ENCODE measurements at places on chromosomes 6 and 20.

GRCh38 chr6:56724455-56724854 lies 81.8 kb upstream of the DST start:
- DNase-seq: peak; percentile 68

- DNase-seq: no peak
Measured at GRCh38 chr6:1525364-1526038, 84.2 kb upstream of the FOXC1 start.

GRCh38 chr6:155351273-155352129 lies 37.2 kb upstream of the TFB1M start:
- DNase-seq: no peak

GRCh38 chr20:5513975-5514516 lies 197.3 kb upstream of the PROKR2 start:
- DNase-seq: peak; percentile 48

DNA sequence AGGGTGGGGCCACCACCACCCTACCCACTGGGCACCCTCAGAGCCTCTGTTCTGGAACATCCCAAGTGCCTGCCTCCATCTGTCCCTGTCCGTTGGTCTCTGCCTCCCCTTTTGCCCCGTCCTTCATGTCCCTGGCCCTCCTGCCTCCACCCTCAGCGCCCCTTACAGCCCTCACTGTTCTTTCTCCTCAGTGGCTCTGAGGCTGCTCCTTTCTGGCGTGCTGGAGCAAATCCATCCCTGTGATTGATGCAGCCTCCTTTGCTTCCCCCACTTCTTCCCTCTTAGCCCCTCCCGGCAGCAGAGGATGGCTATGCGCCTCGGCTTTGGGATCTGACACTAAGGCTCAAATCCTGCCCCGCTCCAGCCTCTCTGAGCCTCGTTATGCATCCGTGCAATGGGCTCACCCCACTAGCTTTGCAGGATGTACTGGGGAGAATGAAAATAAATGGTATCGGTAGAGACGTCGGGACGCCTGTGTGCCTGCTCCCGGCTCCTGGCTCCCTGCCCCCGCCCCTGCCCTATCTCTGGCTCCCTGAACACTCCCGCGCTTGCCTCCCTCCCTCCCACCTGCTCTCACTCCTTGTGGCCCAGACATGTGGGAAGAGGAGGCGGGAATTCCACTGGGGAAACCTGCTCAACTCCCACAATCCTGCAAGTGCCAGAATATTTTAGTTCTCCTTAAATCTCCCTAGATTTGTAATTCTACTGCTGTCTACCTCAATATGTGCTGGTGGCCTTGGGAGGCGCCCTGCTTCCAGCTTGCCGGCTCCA lies 13.1 kb downstream of the VSTM2L start:
- DNase-seq: no peak

DNA sequence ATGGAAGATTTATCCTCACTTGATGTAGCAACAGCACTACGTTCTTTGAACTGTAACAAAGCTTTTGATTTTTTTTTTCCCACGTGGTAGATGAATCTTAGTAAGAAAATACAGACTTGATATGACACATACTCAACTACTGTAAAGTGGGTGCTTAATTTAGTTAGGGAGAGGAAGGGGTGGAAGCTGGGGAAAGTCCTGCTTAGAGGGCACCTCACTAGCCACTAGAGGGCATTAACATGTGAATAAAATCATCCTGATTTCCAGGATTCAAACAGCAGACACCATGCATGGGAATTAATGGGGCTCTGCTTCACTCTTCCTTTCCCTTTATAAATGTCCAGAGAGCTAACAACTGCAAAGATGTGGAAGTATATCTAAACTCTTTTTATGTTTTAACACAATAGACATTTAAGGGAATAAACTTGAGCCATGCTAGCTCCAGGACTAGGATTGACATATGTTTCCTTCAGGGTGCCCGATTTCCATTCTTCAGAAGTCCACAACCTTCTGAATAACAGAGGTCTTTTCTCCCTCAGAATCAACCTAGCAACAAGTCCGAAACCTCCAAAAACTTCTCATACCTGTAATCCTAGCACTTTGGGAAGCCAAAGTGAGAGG lies 250.1 kb downstream of the ATXN1 start:
- DNase-seq: peak; percentile 68

GRCh38 chr20:53974785-53975555 lies 95.4 kb downstream of the BCAS1 start:
- DNase-seq: no peak

DNA sequence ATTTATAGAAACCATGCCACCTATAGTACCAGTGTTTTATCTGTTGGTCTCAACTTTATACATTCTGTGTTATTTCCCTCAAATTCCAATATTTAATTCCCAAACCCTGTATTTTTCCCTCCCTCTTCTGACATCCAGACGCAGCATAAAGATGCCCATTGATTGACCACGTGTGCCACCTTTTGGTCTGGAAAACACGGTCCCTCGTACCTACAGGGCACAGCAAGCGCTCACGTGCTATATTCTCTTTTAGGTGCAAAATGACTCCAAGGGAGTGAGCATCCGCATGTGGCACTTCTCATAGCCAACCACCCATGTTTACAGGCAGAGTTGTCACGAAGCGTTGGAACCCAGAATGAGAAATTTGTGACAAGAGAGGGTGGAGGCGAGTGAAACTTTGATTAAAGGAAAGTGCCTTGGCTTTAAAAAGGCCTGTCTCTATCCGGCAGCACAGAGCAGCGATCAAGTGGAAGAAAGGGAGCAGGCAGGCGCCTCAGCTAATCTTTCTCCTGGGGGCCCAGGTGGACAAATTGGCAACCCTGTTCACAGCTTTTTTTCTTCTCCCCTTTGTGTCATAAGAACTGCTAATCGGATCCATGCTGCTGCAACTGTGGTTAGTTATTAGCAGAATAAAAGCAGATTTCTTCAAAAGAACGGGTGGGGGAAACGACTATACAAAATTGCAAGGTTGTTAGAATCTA lies 225.9 kb downstream of the TMEM242 start:
- no peak for DNase-seq

DNA sequence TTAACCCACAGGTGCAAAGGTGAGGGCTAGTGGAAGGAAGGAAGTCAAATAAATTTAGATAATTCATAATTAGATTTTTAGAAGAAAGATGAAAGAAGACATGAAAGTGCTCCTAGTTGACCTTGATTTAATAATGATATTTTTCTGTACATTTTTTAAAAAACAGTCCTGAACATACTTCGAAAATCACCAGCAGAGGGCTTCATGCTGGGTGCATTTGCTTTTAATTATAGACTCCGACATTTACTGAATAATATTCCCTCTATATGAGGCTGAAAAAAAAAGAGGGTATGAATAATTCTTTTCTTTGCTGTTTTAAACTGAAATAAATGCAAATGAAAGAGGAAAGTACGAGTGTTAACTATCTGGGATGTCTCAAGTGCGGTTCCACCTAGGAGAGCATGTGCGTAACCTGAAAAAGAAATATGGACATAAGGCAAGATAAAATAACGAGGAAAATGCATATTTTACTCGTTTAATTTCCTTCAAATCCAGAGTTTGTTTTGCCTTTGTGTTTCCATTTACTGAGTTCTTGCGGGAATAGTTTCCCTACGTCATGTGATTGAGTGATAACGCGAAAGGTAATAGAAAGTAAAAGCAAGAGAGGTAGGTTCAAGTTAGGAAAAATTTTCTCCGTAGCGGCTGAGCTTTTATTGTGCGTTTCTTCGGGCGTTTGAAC lies 3.1 kb upstream of the TFAP2B start:
- peak; percentile 33 for DNase-seq

GRCh38 chr6:82611751-82612150 lies 248.1 kb downstream of the TPBG start:
- DNase-seq: no peak

- DNase-seq: no peak
Measured at GRCh38 chr20:62055106-62055861, 10.4 kb downstream of the TAF4 start.

- DNase-seq: no peak
Measured at GRCh38 chr6:140784573-140784972, 1348.2 kb upstream of the GJE1 start.

GRCh38 chr6:16199804-16200203 lies 38.6 kb upstream of the GMPR start:
- no peak for DNase-seq

- DNase-seq: peak; percentile 95
Measured at GRCh38 chr6:158849899-158850806, 31.0 kb upstream of the EZR start.

DNA sequence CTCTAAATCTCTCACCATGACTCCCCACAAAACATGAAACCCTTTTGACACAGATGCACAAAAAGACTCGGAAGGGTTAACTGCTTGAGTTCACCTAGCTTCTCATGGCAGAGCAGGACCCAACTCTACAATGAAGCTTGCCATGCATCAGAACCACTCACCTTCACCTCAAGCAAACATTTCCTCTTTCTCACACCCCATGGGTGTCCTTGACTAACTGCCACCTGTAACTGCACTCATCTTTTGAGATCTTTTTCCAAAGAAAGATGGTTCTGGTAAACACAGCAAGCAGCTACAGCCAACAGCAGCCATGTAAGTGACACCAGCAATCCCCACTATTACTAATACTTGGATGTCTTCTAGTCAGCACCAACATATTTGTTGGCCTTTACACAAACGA lies 76.5 kb downstream of the EFHC1 start:
- no peak for DNase-seq

GRCh38 chr20:4065391-4065844 lies 50.1 kb upstream of the RNF24 start:
- peak; percentile 85 for DNase-seq

DNA sequence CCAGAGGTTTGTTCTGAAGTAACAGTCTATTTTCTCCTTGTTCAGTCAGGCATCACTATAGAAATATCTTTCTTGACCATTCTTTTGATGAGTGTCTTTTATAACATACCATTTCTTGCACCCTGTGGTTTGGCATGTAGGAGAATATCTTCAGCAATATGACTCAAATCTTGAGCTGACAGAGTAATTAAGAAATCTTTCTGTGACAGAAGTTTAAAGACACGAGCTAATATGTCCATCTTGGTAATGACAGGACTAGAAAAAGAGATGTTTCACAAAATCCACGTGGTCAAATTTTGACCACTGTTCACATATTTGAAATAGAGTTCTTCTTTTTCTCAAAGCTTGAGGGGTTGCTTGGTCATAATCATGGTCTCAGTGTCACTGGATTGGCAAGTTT lies 149.9 kb downstream of the MYB start:
- DNase-seq: peak; percentile 31

DNA sequence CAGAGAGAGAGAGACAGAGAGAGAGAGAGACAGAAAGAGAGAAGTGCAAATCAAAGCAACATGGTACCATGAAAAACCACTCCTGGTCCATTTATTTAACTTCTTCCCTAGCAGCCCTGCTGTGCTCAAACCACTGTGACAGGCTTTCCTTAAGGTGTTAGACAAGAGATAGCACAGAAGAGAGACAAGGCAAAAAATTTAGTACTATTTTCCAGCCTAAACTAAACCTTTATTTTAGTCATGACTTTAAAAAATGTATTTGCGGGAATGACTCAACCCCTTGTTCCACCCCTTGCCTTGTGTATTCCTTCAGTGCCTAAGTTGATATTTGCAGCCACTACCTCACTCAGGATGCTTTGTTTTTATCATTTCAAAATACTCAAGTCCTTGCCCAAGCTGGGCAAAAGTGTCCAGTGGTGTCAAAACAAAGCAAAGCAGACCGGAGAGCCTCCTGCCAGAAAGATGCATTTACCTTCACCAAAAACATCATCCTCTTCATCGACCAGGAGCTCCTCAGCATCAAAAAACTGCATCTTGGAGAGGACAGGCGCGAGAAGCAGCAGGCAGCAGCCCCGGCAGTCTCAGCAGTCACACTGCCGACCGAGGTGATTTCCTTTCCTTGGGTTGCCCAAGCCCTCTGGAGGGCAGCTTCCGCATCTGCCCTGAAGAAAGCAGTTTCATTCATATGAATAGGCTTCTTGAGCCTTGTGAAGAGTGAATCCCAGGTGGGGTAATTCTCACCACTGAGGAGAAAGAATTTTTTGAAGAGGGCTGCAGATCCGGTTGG lies at the start of gene RIPOR2:
TSS of gene RIPOR2 (minus strand) at position 595 of the 787 bp plus-strand sequence. CDS start at position 533, 62 bp downstream.
- peak; percentile 23 for DNase-seq

GRCh38 chr6:72783035-72783434 lies 161.2 kb downstream of the KCNQ5 start:
- no peak for DNase-seq

- DNase-seq: no peak
Measured at GRCh38 chr6:3058957-3059356, 9.3 kb upstream of the RIPK1 start.

DNA sequence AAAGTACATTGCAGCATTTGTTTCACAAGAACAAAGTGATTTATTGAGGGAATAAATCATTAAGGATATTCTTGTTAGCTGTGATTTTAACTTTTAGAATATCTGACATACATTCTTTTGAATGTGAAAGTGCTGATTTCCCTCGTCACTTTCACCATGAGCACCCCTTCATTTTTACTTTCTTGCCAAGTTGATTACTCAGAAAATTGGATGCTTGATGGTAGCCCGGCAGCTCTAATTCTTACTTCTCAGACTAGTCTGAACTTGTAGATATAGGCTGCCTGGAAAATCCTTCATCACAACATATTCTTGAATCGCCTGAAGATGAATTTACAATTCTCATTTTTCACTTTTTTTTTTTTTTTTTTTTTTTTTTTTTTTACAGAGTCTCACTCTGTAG lies 147.1 kb upstream of the SMLR1 start:
- peak; percentile 82 for DNase-seq

DNA sequence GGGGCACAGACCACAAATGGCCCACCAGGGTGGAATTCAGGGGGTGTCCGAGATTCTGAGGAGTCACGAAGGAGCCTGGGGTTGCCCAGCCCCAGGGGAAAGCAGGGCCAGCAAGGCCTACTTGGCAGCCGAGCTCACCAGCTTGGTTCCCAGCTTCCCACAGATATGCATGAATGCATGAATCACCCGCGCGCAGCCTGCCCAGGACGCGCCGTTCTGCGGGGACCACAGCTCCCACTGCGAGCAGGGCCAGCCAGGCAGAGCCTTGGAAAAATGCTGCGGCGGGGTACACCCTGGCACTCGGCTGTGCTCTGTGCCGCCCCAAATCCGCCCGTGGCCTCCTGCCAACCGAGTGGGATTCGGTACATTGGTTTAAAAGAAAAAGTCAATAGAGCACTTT lies 211.0 kb downstream of the NFATC2 start:
- peak; percentile 44 for DNase-seq

GRCh38 chr20:61753316-61753942 lies 312.3 kb downstream of the TAF4 start:
- peak; percentile 55 for DNase-seq

GRCh38 chr6:52922161-52922560 lies 12.7 kb upstream of the GSTA3 start:
- DNase-seq: no peak

- no peak for DNase-seq
Measured at GRCh38 chr20:47788741-47789080, 3.4 kb upstream of the SULF2 start.

- DNase-seq: no peak
Measured at GRCh38 chr20:5003626-5004025, 2.3 kb upstream of the SLC23A2 start.

GRCh38 chr6:49506569-49507111 lies 6.9 kb downstream of the GLYATL3 start:
- no peak for DNase-seq
